Thymus (tissue), 14 donors: ENCODE measurements at places on chromosomes 11 and 22. TPM values are rescaled to one million over a fixed set of nuclear protein-coding genes. Genes with fewer than 3 reads are reported as not detected.

The OTOG gene
- polyA plus RNA-seq: 0.05 TPM

The PRR33 gene
- 0.18 TPM for polyA plus RNA-seq

The NOL12 gene
- 26.6 TPM for polyA plus RNA-seq

The CCDC116 gene
- 1.0 TPM for polyA plus RNA-seq

The DYNC2H1 gene
- polyA plus RNA-seq: 13.6 TPM

The NXPE4 gene
- polyA plus RNA-seq: 0.02 TPM

The ART1 gene
- polyA plus RNA-seq: 0.02 TPM

The NAALAD2 gene
- polyA plus RNA-seq: 0.23 TPM

The PANX2 gene
- 1.6 TPM for polyA plus RNA-seq

The KLHL35 gene
- 1.0 TPM for polyA plus RNA-seq

The HBB gene
- polyA plus RNA-seq: 22.3 TPM

The NPAS4 gene
- 0.05 TPM for polyA plus RNA-seq
